Right ventricle myocardium inferior (tissue), 1 donor: ENCODE measurements at places on chromosomes 2 and 18. TPM values are rescaled to one million over a fixed set of nuclear protein-coding genes. Genes with fewer than 3 reads are reported as not detected.

Gene IL36RN
- not detected for total RNA-seq

Gene EPAS1
- total RNA-seq = 205 TPM

Gene NGEF
- 0.51 TPM for total RNA-seq

Gene SMYD1
- total RNA-seq = 544 TPM

DNA sequence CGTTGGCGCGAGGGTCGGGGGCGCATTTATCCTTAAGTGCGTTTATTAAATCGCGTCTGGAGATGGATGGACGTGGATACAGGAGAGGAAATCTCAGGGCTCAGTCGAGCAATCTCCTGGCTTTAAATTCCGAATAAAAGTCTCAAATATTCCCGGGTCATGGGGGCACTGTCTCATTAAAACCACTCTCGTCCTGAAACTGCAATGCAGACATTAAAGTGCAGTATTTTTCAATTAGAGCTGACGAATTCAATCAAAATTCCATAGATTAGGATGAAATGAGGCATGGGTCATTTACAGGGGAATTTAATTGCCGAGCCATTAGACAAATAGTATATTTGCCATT lies 10.7 kb upstream of the GBX2 start:
- DNase-seq = no peak

DNA sequence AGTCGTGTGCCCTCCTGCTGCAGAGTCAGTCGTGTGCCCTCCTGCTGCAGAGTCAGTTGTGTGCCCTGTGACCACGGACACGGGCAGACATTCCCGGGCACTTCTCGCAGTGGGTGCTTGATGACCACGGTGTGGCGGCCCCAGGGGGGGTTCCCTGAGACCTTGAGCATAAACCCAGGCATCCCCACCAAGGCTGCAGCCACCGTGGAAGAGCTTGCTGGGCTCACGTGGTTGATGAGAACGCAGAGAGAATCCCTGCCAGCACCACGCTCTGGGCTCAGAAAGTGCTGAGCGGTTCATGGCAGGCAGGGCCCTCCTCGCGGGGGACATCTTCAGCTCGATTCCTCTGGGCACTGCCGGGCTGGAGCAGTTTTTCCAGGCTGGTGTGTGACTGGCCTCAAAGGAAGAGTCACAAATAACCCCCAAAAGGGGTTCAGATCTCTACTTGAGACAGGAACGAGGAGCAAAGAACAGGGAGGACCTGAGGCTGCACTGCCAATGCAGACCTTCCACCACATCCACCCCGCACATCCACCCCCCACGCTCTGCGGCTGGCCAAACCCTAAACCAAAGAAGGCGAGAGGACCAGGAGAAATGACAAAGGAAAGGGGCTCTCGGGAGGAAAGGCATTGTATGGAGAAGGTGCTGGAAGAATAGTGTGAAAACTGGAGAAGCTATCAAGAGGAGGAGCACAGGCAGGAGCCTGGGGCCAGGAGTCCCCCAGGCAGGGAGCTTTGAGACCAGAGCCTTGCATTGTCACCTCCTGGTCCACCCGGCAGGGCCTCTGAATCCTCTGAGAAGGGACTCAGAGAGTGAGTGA lies 8.4 kb upstream of the PER2 start:
- DNase-seq = no peak

DNA sequence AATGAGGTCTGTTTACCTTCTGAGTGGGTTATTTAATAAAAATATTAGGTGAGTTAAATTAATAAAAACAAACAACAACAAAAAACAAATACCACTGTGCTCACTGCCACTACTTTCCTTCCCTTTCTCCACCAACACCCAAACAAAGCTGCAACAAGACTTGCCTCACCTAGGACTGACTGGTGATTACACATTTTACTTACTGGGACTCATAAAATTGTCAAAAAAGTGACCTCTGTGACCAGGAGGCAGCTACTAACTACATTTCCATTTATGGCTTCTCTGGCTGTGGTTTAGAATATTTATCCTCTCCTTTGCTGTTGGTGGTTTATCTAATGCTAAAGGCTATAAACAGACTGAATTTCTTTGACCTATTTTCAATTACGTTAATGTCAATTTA lies 39.8 kb downstream of the EFEMP1 start:
- no peak for DNase-seq

GRCh38 chr2:224145751-224146355 lies 106.8 kb upstream of the SERPINE2 start:
- DNase-seq = no peak

- DNase-seq = no peak
Observed at GRCh38 chr2:229612384-229612971, 101.9 kb downstream of the DNER start.

GRCh38 chr18:58556331-58557007 lies 72.4 kb downstream of the ALPK2 start:
- DNase-seq = peak; percentile 74

DNA sequence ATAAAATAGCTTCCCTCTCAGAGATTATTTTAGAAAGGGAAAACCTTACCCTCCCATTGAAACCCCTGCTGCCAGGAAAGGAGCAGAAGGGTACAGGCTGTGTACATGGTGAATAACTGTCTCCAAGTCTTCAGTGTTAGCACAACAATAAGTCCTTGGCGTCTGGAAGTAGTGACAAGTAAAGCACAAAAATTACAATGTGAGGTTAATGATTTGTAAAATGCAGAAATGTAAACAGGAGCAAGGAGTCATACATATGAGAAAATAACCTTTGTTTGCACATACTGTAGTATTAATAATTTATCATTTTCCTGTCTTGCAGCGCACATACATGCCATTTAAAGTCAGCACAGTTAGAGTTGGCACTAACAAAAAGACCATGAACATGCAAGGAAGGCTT lies 40.5 kb downstream of the ABHD3 start:
- DNase-seq = no peak

DNA sequence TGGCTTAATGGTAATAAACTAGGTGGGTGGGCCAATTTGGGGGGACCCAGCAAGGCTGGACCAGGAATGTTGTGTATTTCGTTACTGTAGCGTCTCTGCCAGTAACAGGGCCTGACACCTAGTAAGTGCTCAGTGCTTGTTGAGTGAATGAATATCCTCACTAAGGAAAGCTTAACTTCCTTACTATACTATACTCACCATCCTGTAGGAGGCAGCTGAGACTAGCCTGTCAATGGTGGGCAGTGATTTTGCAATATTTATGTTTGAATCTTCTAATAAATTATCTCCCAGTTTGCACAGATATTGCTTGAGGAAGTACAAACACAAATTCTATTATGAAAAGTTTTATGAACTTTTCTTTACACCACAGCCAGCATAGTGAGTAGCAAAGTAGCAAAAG lies 370.7 kb upstream of the SYT4 start:
- no peak for DNase-seq

- no peak for DNase-seq
Observed at GRCh38 chr2:101080211-101081068, 70.7 kb downstream of the TBC1D8 start.

DNA sequence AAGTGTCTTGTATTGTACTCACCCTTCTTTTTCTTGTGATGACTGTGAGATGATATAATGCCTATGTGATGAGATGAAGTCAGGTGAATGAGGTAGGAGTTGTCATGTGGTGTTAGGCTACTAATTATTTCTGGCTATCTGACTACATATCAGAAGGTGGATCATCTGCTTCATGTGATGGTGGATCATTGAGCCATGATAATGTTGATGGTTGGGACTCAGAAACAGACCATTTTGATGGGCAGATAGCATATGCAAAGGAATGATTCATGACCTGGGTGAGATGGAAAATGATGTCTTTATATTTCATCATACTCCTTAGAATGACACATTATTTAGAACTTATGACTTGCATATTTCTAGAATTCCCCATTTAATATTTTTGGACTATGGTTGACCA lies 19.5 kb downstream of the ANKRD30B start:
- DNase-seq = no peak

GRCh38 chr2:140797718-140798117 lies 1333.1 kb downstream of the LRP1B start:
- DNase-seq = no peak

- DNase-seq = peak; percentile 64
Observed at GRCh38 chr2:10659898-10660568, 29.7 kb downstream of the NOL10 start.

- DNase-seq = no peak
Observed at GRCh38 chr2:165843351-165843750, 49.3 kb upstream of the GALNT3 start.

GRCh38 chr2:127985735-127986134 lies 42.1 kb downstream of the SAP130 start:
- no peak for DNase-seq
